ENCODE measurements at places on chromosomes 1 and 21.

GRCh38 chr1:93728480-93729131 lies 47.0 kb upstream of the BCAR3 start:
- DNase-seq, result no peak

DNA sequence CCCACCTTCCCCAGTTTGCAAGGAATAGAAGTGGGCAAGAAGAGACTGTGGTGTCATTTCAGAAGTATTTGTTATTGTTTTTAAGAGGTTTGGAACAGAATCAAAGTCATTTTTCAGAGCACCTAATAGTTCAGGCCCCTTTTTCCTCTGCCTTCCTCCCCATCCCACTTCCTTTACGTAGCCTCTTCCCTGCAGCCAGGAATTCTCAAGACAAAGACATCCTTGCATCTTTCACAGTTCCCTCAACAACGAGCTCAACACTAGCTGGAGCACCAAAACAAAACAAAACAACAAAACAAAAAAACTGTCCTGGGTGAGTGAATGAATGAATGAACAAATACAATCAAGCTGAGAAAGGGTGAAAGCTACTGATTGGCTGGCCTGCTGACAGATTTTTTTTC lies 7.0 kb downstream of the PALMD start:
- no peak for DNase-seq

- DNase-seq, result no peak
Observed at GRCh38 chr1:157288996-157289395, 150.8 kb upstream of the ETV3 start.

- no peak for DNase-seq
Observed at GRCh38 chr1:150441121-150441520, 46.1 kb upstream of the TARS2 start.

- no peak for DNase-seq
Observed at GRCh38 chr1:63073309-63074306, 248.8 kb upstream of the FOXD3 start.

GRCh38 chr1:155933591-155934096 lies 569 bp downstream of the KHDC4 start:
- DNase-seq, result peak; percentile 31

DNA sequence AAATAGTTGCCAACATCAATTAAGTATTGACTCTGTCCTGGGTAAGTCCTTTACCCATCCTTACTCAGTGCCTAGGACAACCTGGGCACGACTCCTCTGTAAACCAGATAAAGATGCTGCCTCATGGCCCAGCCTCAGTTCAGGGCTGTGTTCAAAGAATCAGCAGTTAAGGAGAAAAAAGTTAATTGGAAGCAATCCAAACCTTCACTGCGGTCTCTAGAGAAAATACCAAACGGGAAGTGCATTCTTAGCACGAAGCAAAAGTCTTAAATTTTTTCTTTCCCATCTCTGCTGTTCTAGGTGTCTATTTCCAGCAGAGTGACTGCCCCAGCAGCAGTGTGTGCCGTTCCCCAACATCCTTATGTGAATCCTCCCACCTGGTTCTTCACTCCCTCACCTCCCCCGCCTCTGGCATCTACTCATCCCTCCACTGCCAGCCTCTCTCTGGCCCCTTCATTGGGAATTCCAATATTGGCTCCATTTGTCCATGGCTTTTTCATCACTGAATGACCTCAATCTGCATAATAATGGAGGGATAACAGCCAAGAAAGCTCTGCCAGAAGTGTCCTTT lies 23.2 kb downstream of the KANK4 start:
- no peak for DNase-seq

DNA sequence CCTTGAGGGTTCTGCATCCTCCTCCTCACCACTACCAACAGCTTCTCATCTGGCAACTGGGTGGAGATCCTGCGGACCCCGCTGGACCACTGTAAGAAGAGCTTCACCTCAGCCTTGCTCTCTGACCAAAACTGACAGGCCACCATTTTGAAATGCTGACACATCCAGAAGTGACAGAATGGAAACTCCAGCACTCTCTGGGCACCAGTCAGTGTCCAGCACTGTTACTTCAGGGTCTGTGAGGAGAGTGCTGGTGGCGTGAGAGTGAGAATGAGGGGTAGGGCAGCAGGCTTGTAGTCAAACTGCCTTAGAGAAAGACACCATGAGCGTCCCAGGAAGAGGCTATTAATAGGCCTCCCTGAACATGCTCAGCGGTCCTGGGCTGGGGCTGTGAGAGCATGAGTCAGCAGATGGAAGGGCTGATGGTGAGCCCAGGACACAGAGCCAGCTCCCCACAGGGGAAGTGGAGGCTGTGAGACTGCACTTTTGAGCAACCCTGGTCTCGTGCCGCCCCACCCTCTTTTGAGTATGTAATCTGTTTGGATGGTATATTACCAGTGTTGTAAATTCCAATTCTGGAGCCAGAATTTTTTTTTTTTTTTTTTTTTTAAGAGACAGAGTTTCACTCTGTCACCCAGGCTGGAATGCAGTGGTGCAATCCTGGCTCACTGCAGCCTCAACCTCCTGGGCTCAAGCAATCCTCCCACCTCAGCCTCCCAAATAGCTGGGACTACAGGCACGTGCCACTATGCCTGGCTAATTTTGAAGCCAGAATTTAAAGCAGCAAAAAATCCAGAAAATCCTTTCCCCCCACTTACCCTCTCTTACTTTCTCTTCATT lies 34.4 kb upstream of the SLC30A1 start:
- no peak for DNase-seq

DNA sequence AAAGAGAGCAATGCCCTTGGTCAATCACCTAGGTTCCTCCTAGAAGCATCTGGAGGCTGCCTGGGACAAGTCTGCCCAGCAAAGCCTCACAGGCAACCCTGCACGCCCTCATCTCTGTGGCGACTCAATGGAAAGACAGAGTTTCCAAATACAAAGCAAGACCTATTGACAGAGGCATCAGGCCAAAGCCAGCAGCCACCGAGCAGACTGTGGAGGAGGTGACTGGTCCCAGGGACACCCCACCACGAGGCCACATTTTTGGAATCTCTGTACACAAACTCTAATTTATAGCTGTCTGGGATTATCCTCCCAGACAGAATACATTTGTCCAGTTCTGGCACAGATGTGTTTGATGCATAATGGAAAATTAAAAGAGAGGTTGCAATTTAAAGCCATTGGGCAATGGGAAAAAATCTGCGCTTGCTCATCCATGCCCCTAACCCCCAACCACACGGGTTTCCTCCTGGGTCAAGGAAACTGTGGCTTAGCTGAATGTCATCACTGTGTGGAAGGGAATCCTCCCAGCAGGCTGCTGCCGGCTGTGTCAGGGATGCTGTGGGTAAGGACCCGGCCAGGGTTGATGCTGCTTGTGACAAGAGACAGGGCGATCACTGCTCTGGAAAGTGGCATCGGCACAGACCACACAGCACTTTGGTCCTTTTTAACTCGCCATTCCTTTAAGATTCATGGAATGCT lies 14.3 kb downstream of the TSPAN2 start:
- no peak for DNase-seq

DNA sequence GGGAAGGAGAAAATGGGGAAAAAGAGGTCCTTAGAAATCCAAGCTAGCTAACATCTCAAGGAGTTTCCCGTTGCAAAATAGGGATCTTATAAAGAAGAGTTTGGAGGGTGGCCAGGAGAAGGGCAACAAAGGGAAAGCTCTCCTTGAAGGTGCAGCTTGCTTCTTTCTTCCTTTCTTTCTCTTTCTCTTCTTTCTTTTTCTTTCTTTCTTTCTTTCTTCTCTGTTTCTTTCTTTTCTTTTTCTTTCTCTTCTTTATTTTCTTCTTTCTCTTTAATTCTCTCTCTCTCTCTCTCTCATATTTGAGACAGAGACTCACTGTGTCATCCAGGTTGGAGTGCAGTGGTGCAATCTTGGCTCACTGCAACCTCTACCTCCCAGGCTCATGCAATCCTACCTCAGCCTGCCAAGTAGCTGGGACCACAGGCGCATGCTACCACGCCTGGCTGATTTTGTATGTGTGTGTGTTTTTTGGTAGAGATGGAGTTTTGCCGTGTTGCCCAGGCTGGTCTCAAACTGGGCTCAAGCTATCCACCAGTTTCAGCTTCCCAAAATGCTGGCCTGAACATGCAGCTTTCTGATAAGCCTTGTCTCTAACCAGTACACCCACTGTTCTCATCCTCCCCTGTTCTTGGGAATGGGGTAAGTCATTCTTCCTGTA lies 44.4 kb downstream of the RNF11 start:
- DNase-seq, result no peak

DNA sequence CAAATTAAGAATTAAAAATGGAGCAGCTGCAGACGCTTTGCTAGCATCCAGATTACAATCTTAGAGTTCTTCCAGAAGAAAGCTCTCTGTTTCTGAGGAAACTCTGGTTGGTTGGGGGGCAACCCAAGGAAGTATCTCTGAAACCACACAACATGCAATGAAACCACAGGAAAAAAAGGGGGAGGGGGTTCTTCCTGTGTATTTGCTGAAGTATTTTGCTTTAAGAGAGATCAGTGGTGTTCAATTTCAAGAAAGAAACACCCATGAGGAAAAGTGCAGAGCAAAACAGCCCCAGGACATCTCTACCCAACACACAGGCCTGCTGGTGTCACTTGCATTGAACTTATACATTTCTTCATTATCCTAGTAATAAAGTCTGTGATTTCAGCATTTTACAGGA lies 19.7 kb upstream of the TIAM1 start:
- DNase-seq, result no peak

DNA sequence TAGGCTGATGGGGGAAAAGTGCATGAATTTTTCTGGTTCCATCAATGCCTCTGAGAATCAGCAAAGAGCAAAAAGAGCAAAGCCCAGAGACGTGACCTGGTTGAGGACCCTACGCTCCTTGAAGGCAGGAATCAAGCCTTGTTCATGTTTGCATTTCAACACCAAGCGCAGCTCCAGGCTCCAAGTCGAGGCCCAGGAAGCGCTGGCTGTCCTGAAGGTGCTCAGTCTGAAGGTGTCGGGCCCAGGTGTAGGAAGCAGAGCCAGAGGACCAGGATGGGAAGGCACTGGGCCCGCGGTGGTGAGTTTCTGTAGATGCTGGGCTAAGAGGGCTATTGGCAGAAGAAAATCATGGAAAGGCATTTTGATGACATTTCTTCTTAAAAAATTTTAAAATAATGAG lies 25.6 kb upstream of the KCNE2 start:
- DNase-seq, result no peak

DNA sequence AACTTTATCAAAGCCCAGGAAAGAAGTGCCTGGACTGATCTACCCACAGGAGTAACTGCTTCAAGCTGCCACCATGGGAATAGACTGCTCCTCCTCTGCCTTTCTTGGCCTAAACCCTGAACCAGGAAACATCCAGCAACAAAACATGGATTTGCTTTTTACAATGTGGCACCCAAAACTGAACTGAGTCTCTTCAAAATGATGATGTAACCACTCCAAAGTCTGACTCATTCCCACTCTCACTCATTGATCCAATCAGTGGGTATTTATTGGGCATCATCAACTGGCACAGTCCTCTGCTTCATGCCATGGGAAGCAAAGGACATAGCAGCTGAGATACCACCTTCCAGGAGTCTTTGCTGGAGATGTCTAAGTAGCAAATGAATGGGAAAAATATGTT lies 23.5 kb downstream of the CYP4A22 start:
- DNase-seq, result no peak

GRCh38 chr1:196659471-196659870 lies 7.6 kb downstream of the CFH start:
- no peak for DNase-seq

GRCh38 chr1:56561227-56562019 lies 17.9 kb downstream of the PLPP3 start:
- no peak for DNase-seq

- no peak for DNase-seq
Observed at GRCh38 chr1:19690342-19690741, 25.7 kb downstream of the HTR6 start.

- DNase-seq, result no peak
Observed at GRCh38 chr1:12565966-12566352, 52.1 kb downstream of the DHRS3 start.

- DNase-seq, result no peak
Observed at GRCh38 chr1:217856342-217857034, 225.3 kb downstream of the SPATA17 start.

DNA sequence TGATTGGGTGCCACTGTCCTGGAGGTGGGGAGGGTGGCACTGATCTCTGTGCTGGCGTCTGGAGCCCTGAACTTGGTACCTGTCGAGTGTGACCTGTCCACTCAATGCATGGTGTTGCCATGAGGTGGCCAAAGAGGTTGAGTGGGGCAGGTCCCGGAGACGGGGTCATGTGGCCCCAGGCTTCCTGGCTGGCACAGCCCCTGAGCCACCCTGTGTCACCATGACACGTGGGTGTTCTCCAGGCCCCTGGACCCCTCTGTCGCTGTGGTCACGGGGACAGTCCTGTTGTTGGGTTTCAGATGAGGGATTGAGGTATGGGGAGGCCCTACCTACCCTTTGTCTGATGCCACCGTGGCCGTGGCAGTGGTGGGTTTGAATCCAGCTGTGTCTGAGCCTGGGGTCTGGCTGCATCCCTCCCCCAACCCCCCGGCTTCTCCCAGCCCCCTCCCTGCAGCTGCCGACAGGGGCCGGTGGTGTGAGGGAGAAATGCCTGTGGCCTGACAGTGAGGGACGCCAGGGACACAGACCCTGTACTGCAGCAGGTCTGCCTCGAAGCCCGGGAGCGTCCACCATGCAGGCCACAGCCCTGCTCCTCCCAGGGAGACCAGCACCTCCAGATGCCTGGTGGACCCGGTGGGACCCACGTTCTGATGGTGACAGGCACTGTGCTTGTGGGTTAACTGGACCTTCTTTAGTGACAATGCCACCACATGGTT lies 12.0 kb downstream of the TRPM2 start:
- DNase-seq, result no peak

DNA sequence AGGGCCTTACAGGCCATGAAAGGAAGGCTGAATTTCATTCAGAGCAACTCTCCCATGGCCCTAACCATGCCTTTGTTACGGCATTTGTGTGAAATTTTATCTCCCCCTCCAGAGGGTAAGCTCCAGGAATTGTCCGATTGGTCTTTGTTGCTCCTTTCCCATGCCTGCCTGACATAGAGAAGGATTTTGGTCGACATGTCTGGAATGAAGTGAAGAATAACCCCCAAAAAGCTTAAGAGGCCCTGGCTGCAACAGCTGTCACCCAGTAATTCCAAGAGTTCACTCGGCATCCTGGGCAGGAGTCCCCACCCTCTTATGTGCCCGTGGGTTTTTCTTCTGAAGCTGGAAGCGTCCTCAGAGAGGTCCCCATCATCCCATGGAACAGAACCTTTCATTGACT lies 20.6 kb downstream of the CDA start:
- no peak for DNase-seq

GRCh38 chr1:164704954-164705353 lies 146.0 kb downstream of the PBX1 start:
- DNase-seq, result no peak
